ENCODE measurements at places on chromosomes 13 and 19.

GRCh38 chr19:10782795-10783194 is 53.2 kb downstream of the TMED1 start:
- DNase-seq, result no peak

- peak; percentile 31 for DNase-seq
Measured at GRCh38 chr19:2912306-2912705, 11.6 kb downstream of the ZNF57 start.

DNA sequence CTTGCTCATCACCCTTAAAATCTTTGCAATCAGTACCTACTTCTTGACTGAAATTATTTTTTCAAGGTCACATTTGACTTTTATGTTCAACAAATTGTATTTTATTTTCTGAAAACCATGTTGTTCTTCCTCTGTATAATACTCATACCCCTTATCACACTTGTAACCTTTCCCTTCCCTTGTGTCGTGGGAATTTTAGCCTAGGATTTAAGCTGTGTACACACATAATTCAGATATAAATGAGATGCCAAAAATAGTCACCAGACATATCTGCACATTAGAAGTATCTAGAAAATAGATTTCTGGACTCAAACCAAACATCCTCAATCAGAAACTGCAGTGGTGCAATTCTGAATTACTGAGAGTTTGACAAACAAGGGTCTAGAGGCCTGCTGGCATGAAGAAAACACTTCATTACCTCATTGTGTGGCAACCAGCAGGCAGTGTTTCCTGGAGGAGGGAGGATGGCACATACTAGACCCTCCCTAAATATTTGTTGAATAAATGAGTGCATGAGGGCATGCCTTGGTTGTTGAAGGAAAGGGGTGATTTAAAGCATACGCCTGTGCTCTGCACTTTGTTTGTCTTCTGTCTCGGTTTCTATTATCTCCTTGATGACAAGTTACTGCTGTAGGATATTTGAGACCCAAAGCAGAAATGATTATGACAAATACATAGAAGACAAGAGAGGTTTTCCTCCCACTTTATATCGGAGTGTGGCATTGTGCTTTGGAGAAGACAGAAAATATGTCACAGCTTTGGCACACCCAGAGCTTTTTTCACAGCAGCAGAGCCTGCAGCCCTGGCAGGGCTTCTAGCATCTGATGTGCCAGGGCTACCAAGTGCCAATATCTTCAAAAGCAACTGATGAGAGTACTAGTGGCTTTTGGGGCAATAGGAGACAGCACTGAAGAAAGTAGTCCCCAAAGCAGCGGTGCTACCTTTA is 881.1 kb downstream of the PCDH9 start:
- no peak for DNase-seq

DNA sequence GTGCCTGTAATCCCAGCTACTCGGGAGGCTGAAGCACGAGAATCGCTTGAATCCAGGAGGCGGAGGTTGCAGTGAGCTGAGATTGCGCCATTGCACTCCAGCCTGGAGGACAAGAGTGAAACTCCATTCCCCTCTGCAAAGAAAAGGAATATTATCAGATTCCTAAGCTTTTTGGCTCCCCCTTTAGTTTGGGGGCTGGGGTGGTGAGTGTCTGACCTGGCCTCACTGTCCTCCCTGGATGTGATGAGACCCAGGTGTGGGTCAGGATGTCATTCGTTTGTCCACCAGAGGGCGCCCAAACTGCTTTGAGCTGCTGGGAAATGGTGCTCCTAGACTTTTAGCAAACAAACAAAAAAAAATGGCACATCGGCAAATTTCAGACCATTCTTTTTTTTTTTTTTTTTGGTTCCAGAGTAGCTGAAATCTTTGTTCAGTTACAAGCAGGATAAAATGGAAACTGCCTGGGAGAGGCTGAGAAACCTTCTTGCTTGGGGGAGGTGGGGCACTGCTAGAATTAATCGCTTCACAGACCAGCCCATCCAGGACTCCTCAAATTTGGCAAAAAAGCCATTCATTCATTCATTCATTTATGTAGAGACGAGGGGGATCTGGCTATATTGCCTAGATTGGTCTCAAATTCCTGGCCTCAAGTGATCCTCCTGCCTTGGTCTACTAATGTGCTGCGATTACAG is 29.4 kb downstream of the SPC24 start:
- peak; percentile 85 for DNase-seq

DNA sequence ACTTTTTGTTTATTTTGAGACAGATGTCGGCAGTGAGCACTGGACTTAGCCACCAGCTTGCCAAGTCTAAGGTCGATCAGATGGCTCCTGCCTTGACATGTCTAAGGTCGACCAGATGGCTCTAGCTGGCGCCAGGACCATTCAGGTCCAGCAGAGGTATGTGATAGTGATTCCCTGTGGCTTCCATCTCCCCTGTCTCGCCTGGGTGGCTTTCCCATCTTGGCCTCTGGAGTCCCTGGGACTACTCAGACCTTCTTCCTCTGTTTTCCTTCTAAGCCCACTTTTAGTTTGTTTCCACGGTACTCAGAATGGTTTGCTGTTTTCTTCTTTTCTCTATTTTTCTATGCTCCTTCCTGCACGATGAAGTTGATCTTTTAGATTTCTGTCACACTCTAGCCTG is 1435.7 kb downstream of the UQCRFS1 start:
- DNase-seq, result no peak

GRCh38 chr13:106033659-106034058 is 501.8 kb downstream of the EFNB2 start:
- no peak for DNase-seq

DNA sequence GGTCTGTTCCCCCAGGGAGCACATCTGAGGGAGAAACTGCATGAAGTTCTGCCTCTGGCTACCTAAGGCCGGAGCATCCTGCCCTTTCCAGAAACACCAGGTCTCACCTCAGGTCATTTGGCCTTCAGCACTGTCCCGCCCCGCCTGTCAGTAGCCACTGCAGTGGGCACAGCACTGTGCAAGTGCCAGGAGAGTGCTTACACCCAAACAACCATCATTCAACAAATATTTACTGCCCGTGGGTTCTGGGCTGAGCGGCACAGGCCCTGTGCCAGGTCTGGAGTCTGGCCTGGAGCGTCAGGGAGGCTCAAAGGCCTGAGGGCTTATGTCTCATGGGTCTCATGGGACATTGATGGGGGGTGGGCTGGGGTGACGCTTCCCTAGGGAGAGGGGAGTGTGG is 2.8 kb downstream of the USF2 start:
- no peak for DNase-seq

DNA sequence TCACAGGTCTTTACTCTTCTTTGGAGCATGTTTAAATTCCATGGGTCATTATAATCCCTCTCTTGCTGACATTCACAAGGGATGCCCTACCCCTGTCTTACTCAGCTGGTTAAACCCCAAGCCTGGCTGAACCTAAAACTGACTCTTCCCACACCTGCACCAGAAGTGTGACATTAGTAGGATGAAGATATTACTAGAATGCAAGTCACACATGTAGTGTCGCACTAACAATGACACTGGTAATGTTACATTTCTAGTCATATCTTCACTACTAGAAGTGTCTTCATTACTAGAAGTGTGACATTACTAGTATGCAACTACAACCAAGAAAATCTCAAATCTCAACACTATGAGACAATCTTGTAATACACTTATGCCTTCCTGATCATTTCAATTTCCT is 14.2 kb downstream of the ZAR1L start:
- DNase-seq, result no peak

- no peak for DNase-seq
Measured at GRCh38 chr19:38057959-38058690, 151.1 kb downstream of the SIPA1L3 start.

- no peak for DNase-seq
Measured at GRCh38 chr19:29963576-29963975, 21.5 kb downstream of the URI1 start.

- DNase-seq, result peak; percentile 71
Measured at GRCh38 chr19:19185853-19186740, 5.9 kb downstream of the BORCS8 start.

GRCh38 chr19:3641515-3642269 is 15.1 kb upstream of the CACTIN start:
- no peak for DNase-seq

DNA sequence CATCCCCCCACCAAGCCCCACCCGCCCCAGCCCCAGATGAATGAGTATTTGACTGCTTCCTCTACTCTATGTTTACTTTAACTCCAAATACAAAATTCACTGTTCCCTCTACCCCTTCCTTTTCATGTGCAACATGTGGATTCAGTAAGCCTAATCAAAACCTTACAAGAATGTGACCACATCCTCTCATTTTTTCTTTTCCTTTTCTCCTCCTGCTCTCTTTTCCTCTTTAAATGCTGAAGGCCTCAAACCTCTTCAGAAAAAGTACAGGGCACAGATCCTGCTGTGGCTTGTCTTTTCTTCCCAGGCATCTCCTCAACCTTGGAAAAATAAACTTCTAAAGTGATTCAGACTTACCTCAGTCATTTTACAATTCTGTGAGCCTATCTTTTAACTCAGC is 119.0 kb downstream of the MYCBP2 start:
- DNase-seq, result no peak

DNA sequence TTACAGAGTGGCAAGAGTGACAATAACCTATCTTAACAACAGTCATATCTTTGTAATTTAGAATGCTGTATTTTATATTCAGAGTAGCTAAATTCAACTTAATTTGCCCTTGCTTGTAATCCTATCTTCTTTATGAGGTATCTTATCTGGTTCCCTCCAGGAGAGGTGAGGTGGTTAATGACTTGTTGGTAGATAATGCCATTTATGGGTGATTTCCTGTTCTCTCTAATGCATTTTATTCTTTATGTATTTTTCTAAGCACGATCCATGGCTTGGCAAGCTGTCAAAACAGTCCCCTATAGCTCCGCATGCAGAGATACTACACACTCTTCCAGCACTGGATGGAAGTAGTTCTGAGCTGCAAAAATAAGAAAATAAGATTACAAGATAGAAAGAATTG is 267.9 kb downstream of the LMO7 start:
- DNase-seq, result no peak

GRCh38 chr19:2733930-2734588 is 5.8 kb downstream of the SLC39A3 start:
- no peak for DNase-seq

- DNase-seq, result no peak
Measured at GRCh38 chr13:44974056-44974793, 15.0 kb downstream of the NUFIP1 start.

DNA sequence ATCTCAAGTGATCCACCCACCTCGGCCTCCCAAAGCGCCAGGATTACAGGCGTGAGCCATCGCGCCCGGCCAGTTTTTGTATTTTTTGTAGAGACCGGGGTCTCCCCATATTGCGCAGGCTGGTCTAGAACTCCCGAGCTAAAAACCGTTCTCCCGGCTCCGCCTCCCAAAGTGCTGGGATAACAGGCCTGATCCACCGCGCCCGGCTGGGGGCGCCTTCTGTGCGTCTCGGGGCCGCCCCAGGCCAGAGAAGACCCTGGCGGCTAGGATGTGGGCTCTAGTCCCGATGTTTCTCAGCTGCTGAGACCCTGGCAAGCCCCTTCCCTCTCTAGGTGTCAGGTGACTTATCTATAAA is 3.6 kb downstream of the ARHGAP45 start:
- DNase-seq, result no peak

DNA sequence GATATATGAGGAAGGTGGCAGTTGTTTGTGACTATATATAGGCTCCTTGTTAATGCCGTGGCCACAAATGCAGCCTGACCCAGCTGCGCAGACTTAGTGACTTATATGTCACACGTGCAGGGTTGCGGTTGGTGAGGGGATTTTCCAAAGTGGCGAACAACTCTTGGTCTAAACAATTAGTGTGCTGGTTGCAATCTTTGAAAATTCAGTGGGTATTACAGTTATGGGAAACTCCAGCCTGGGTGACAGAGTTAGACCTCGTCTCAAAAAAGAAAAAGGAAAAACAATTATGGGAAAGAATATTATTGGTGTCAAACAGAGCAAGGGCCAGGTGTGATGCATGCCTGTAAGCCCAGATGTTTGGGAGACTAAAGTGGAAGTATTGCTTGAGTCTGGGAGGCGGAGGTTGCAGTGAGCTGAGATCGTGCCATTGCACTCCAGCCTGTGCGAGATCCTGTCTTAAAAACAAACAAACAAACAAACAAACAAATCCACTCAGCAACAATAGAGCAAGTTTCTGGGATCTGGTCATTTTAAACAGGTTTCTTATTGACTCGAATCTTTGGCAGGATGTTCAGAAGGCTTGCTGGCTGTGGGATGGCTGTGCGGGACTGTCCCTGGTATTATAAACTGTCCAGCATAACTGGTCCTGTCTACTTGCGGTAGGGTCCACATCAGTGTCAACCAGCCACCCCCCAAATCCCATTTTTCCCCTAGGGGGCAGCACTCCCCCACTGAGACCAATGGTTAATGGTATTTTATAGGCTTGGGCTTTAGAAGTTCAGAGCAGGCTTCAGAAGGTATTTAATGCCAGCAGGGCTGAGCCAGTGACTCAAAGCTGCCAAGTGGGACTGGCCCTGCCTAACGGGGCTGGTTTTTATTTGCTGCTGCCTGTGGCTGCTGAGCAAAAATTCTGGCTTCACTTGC is 15.4 kb downstream of the RELB start:
- peak; percentile 72 for DNase-seq

DNA sequence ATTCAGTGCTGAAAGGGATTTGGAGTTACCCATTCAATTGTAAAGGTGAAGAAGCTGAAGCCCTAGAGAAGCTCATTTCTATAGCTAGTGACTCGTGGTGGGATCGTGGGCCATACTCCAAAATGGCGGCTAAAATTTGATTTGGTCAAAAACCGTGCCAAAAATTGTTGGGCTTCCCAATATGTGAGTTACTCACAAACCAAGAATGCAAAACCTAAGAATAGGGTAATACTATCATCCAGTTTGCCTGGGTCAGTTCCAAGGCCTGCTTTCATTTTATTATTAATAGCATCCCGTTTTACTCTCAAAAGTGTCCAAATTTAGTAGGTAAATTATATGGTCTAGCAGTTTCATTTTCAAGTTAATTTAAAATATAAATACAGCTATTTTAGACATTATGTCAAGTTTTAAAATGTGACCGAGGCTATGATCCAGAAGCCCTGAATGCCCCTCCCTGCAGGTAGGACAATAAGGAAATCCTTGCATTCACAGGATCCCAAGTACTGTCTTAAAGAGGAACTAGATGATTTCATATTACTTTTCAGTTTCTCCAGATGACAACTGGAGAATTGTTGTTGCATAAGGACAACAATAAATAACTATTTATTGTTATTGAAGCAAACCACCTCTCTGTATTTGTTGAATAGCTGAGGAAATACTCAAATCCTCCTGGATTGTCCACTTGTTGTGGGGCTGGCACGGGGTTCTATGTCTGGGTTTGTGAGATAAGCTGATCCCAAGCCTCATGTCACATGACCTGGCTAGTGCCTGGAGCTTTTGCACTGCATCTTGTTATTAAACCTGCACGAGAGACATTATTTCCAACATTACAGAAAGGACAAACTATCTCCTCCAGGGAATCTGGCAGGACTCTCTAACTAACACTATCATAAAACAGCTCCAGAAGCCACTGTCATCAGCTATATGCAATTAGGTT is 11.6 kb upstream of the RAP2A start:
- no peak for DNase-seq

- no peak for DNase-seq
Measured at GRCh38 chr13:59609421-59609820, 554.3 kb downstream of the DIAPH3 start.

- DNase-seq, result no peak
Measured at GRCh38 chr13:86383151-86383550, 583.9 kb upstream of the SLITRK6 start.

- DNase-seq, result no peak
Measured at GRCh38 chr13:100526318-100527000, 62.1 kb downstream of the GGACT start.

GRCh38 chr19:43380771-43381386 is 27.4 kb downstream of the CD177 start:
- no peak for DNase-seq

- no peak for DNase-seq
Measured at GRCh38 chr13:59750860-59751259, 412.9 kb downstream of the DIAPH3 start.
